NCI-H345 (cell line): ENCODE measurements at places on chromosomes 12 and 14.

GRCh38 chr12:122125452-122126341, 47.1 kb downstream of the MLXIP start:
- no peak for DNase-seq

- no peak for DNase-seq
These were observed 94.5 kb downstream of the DNAI7 start for GRCh38 chr12:25100194-25101091.

GRCh38 chr14:105930572-105930971, 404.2 kb downstream of the TMEM121 start:
- no peak for DNase-seq

DNA sequence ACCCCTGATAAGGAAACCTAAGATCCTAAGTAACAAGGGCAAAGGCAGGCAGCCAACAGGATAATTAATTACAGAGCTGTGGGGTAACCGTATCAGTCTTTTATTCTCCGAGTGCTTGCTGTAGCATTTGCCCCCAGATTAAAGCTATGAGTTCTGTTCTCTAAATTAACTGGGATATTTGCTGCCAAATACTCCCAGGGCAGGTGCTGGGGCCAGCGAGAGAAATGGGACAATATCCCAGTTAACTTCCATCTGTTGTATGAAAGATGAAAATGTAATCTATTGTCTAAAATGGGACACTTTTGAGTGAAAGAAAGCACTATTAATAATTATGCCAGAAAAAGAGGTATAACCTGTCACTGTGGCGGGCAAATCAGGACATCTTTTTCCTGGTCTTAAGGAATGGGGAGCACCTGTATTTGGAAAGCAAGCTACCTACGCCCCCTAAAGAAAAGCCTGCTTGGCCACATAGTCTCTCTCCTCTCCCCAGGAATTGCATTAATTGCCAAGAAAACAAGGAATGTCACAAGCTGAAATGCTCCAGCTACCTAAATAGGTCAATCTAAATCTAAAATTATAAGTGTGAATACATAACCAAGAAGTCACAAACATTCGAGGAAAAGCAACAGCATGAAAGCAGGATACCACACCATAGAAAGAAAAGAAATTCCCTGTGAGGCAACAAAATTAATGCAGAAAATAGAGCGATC, 26.7 kb upstream of the CFAP54 start:
- DNase-seq = no peak

GRCh38 chr14:30551460-30551859, 7.5 kb upstream of the G2E3 start:
- DNase-seq = peak; percentile 71

GRCh38 chr12:33690562-33690961, 250.9 kb upstream of the SYT10 start:
- DNase-seq = no peak

DNA sequence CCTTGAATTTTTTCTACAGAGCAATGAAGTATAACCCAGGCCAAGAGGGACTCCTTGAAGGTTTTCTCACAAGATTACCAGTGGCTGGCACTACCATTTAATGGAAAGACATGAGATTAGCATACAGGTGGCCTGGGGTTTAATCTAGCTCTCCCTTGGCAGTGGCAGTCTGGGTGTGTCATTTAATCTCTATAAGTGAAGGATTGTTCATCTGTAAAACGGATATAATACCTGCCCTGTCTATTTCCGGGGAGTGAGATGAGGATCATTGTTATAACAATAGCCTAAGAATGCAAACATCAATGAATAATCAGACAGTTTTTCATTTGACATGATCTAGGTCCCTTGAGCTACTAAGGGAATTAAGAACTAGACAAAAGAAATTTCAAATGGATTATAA, 168.7 kb upstream of the CPNE8 start:
- no peak for DNase-seq

DNA sequence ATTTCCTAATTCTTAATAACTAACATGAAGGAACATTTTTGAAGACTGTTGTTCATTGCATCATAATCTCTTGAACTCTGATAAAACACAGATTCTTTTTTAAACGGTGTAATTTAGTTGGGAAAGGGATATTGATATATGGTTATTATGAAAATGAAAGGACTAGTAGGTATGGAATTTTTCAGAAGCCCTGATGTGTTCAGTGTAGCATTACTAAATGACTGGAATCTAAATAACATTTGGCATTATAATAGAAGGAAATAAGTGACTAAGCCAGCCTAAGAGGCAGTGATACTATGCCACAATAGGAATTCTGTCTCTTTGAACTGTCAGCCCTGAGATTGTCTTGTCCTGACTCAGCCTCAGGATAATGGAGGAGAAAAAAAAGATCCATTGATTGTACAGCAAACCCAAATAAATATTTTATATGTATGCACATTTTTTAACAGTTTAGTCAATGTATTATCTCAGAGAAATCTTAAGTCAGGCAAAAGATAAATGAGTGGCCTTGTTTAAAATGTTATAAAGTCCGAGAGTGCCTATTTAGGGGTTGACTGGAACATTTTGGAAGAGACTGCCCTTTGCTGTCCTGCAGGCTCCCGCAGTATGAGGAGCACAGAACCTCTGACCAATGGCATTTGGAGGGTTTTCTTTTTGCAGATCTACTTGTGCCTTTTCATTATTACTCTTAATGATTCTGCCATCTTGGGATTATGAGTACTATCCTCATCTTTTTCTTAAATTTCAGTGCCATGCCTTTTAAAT, 271.2 kb downstream of the EGLN3 start:
- no peak for DNase-seq

DNA sequence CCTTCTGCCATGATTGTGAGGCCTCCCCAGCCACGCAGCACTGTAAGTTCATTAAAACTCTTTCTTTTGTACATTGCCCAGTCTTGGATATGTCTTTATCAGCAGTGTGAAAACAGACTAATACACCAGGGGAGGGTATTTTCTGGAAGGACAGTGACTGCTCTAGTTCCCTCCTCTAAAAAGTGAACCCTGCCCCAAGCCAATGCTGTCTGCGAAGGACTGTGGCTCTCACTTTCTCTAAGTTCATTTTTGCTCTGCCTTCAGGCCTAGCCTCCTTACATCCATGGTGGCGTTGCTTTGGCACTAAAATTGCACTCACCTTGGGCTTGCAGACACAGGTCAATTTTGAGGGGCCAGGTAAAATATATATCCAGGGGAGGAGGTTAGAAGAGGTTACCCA, 323.0 kb downstream of the VRK1 start:
- no peak for DNase-seq

GRCh38 chr14:21054123-21054767, 3.4 kb upstream of the RNASE8 start:
- no peak for DNase-seq

DNA sequence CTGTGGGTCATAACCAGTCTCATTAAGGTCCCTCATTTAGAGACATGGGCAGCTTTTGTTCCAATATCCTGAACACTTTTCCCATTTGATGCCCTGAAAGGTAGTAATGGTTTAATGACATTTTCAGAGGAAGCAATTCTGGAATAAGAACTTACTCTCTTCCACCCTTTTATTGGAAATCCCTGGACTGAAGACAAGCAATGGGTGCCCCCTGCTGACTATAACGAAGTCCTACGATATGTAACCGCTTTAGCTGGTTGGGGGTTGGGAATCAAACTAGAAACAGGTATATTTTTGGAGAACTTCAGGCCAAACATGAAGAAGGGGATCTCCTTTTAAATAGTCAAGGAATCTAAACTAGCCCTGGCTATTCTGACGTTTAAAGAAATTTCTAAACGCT, 20.5 kb downstream of the SARNP start:
- no peak for DNase-seq

- no peak for DNase-seq
These were observed 52.5 kb downstream of the TESPA1 start for GRCh38 chr12:54932038-54932437.

GRCh38 chr14:90720832-90721231, 95.4 kb downstream of the TTC7B start:
- DNase-seq = no peak

GRCh38 chr14:67674139-67674479, 323 bp downstream of the VTI1B start:
- DNase-seq = peak; percentile 78
